ENCODE measurements at places on chromosomes 13 and 19.

GRCh38 chr13:46962281-46962941, 65.6 kb upstream of the HTR2A start:
- DNase-seq = peak; percentile 64

- DNase-seq = no peak
Measured at GRCh38 chr13:94479616-94480015, at the start of gene DCT. Gene DCT, minus strand, starts transcription at chr13:94479682. Its CDS starts 427 bp downstream, at chr13:94479255.

DNA sequence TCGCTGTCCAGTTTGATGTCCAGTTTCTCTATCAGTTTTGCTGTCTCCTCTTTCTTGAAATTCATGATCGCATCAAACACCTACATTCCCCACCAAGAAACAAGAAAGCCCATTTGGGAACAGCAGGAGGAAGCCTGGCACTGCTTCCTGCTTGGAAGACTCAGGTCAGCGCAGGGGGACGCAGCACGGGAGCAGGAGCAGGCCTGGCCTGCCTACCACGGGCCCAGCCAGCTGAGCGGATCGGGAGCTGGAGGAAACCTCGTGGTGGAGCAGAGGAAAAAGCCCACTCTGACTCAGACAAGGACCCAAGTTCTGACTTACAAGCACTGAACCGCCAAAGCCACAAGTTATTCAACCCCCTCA, 3.9 kb downstream of the EEF2 start:
- DNase-seq = no peak

DNA sequence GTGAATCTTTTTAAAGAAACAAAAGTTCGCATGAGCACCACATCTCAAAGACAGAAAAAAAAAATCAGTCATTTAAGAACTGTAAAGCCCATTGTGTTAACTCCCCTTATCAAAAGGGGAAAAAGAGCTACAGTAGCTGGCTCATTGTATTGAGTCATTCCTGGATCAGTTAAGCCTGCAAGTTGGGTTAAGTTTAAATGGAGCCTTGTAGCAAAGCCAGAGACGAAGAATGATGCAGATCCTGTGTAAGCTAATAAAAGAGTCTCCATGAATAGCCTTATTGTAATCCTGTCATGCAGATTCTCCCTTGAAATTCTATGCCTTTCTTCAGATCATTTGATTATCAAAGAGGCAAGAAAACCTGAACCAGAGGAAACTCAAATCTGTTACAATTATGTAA, 83.8 kb downstream of the CRYL1 start:
- no peak for DNase-seq

- no peak for DNase-seq
Measured at GRCh38 chr13:27408074-27408473, 16.3 kb upstream of the GTF3A start.

DNA sequence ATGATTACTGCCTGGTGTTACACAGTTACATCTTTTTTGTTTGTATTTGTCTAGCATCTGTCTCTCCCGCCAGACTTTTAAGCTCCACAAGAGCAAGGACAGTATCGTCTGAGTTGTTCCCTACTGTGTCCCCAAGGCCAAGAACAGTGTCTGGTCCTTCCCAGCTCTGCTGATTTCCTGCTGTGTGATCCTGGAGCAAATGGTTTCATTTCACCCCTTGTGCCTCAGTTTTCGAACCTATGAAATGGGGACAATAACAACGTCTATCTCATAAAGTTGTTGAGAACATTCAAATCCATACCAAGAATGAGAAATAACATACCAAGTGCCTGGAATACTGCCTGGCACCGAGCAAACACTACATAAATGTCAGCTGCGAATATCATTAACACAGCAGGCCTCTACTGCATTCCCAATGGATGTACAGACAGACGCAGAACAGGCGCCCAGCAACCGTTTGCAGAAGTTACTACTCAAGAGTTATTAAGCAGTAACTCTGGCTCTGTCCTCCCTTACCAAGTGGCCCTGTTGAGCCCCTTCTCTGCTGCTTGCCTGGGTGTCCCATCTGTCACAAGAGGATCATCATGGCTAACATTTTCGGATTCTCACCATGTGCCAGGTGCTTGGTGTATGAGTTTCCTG, 11.4 kb downstream of the XRCC1 start:
- no peak for DNase-seq

DNA sequence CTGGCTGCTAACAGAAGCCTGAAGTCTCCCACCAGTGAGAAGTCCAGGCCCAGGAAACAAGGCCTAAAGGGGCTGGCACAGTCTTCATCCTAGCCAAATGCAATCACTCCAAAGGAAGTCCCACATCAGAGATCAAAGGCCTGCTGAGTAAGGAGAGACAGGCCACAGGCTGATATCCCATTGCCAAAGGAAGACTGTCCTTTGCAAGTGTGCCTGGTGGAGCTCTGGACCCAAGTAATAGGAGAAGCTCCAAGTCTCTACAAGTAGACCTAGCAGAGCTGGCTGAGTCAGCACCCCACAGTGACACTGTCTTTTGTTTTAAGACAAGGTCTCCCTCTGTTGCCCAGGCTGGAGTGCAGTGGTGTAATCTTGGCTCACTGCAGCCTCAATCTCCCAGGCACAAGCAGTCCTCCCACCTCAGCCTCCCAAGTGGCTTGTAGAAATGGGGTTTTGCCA, 4.5 kb downstream of the DBP start:
- no peak for DNase-seq

DNA sequence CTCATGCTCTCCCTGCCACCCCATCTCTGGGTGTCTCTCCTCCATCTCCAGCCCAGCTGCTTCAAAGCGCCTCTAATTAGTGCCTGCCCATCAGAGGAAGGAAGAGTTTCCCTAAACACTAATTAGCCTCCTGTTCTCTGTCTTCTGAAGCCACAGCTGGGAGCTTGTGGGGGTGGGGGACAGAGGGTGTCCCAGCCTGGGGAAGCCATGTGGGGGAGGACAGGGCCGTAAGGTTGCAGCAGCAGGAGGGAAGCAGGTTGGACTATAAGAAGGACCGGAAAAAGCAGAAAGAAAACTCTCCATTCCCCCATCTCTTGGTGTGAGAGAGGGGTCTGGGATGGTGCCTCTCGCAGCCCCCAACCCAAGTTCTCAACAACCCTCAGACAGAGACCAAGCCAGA, 26.2 kb downstream of the SLC8A2 start:
- no peak for DNase-seq

GRCh38 chr13:87884884-87885283, 213.7 kb downstream of the SLITRK5 start:
- DNase-seq = peak; percentile 12

- DNase-seq = no peak
Measured at GRCh38 chr19:39696387-39696786, 7.9 kb upstream of the LGALS14 start.

- peak; percentile 94 for DNase-seq
Measured at GRCh38 chr13:33228648-33229445, 56.7 kb downstream of the STARD13 start.

- DNase-seq = no peak
Measured at GRCh38 chr13:50078895-50079654, 63.8 kb downstream of the KCNRG start.

- no peak for DNase-seq
Measured at GRCh38 chr19:13429563-13429962, 76.7 kb downstream of the CACNA1A start.
